ENCODE measurements at places on chromosomes 12 and 14.

DNA sequence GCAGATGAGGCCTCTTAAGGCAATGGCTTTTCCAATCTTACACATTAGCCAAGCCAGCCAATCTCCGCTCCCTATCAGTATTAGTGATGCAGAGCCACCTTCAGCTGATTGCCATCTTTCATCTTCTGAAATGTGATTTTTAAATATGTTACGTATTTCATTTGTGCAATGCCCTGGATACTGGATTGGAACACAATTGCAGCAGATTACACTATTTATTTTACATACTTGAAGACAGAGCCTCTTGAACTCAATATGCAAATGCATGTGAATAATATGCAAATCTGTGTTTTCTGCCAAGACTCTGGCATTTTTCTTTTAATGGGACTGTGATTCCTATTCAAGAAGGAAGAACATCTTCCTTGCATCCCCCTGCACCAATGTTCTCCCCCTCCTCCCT is 90.5 kb downstream of the GRIN2B start:
- no peak for DNase-seq

- DNase-seq, result no peak
These were observed 29.1 kb upstream of the AEBP2 start for GRCh38 chr12:19410211-19410610.

GRCh38 chr12:60832290-60832689 is 1236.5 kb downstream of the SLC16A7 start:
- no peak for DNase-seq

GRCh38 chr12:74043343-74043742 is 494.3 kb upstream of the ATXN7L3B start:
- no peak for DNase-seq

GRCh38 chr12:64400041-64400440 is 4.2 kb upstream of the XPOT start:
- no peak for DNase-seq

- DNase-seq, result no peak
These were observed 107.4 kb downstream of the RERGL start for GRCh38 chr12:17982556-17982955.

DNA sequence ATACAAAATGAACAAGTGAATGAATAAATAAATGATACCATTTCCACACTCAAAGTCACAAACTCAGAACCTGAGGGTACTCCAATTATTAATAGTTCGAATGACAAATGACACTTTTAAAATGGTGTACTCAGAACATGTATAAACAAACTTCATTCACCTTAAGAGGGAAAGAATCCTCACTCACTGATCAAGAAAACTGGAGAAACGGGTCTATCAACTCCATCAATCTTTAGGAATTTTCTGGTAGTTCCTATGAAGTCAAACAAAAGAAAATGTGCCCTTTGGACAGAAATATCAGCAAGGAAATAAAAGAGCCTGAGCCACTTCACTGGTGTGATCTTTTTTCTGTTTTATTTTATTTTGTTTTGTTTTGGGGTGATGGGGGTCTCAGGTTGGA is 5.2 kb upstream of the NRDE2 start:
- no peak for DNase-seq

DNA sequence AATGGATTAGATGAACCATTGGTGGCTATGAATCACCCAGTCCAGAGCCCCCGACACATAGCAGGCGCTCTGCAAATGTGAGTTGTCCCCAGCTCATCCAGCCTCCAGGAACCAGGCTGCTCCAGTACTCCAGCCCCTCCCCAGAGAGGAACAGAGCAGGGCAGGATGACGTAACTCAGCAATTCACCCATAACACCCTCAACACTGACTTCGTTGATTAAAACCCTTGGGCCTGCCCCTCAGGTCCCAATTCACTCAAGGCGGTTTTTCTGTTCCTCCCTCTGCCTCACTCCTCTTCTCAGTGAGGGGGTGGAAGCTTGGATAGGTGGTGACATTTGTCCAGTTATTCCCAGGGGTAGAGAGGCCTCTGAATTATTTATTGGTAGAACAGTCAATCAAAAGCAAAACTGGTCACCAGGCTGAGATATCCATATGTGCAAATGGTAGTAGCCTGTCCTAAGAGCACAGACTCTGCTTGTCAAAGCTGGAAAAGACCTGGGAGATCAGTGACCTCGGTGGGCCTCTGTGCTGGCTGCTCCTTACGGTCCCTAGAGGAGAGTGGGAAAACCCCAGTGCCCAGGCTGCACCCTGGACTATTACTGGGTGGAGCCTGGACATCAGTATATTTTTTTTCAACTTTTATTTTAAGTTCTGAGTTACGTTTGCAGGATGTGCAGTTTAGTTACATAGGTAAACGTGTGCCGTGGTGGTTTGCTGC is 97.0 kb downstream of the CMKLR1 start:
- DNase-seq, result no peak

Data from GM06990 (cell line).